Spinal cord (tissue), 10 donors: ENCODE measurements at places on chromosomes 16 and 17.

GRCh38 chr16:10581507-10581906, 1.1 kb upstream of the EMP2 start:
- no peak for DNase-seq

DNA sequence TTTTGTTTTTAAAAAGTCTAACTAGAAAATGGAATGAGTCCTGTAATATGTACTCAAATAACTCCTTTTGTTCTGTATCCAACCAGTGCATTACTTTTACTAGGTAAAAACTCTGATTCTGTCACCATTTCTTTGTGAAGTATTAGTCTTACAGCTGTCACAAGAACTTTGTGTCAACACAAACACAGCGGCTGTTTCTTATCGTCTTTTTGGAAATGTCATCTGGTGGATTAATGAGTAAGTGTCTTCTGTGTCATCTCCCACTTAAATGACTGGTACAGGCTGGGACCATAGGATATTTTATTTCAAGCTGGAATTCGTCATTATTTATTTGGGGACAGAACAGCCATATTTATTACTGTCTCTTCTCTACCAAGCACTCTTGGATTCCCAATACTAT, 19.1 kb upstream of the ALDH3A2 start:
- no peak for DNase-seq

DNA sequence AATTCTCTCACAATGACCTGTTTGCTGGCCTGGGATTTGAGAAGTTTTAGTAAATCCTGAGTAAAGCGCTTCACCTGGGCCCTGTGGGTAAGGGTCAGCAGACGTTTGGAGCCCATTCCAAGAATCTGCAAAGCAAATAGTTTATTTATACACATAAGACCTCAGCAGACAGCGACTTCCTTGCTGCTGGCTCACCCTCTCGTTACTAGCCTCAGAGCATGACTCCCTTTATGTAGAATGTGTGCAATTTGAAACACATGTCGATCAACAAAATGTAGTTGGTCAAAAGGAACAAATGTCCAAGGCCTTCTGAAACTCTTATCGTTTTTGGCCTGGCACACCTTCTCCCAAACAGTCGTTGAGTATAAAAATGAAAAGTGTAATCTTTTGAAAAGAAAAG, 31.3 kb downstream of the MARF1 start:
- DNase-seq, result no peak

- DNase-seq, result no peak
Measured at GRCh38 chr16:24440306-24440705, 99.1 kb upstream of the RBBP6 start.

DNA sequence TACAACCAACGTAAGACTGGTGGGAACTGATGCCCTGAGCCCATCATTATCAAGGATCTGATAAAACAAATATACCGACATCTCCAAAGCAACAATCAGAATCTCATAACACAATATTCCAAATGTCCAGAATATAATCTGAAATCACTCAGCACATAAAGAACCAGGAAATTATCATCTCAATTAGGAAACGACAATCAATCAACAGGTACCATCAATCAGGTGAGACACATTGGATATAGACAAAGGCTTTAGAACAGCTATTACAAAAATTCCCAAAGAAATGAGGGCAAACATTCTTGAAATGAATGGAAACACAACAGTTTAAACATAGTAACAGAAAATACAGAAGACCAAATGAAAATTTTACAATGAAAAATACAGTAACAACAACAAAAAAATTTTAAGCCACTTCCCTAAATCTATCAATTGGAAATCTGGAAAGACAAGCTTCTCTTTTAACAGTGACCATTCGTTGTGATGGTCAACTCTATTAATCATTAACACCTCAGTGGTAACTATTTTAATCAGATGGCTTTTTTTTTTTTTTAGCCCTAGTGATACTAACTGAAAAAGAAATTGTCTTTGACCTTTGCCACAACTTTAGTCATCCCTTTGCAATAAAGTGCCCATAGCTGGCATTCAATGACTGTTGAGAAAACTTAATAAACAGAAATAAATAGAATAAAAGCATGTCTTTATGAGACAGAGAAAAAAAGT, 70.4 kb downstream of the USP32 start:
- no peak for DNase-seq

- DNase-seq, result no peak
Measured at GRCh38 chr17:6853764-6854442, 22.4 kb upstream of the TEKT1 start.

DNA sequence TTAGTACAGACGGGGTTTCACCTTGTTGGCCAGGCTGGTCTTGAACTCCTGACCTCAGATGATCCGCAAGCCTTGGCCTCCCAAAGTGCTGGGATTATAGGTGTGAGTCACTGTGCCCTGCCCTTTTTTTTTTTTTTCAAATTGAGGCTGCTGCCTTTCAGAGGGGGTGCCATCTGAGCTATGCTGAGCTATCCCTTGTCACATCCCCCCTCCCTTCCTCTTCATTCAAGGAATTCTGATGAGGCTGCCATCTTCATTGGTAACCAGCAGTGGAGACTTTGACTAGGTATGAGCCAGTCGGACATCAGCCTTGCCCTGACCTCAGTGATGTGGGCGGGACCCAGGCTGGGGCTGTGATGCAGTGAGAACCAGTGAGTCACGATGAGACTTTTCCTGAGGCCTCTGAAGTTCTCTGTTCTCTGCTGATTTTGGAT, 24.4 kb upstream of the GPT2 start:
- DNase-seq, result no peak

- no peak for DNase-seq
Measured at GRCh38 chr16:85055493-85056210, 28.1 kb downstream of the KIAA0513 start.

- no peak for DNase-seq
Measured at GRCh38 chr16:23857256-23857880, 21.6 kb downstream of the PRKCB start.

GRCh38 chr17:44768505-44769142, 9.8 kb downstream of the ADAM11 start:
- no peak for DNase-seq

- no peak for DNase-seq
Measured at GRCh38 chr17:13420418-13420826, 181.3 kb downstream of the HS3ST3A1 start.

DNA sequence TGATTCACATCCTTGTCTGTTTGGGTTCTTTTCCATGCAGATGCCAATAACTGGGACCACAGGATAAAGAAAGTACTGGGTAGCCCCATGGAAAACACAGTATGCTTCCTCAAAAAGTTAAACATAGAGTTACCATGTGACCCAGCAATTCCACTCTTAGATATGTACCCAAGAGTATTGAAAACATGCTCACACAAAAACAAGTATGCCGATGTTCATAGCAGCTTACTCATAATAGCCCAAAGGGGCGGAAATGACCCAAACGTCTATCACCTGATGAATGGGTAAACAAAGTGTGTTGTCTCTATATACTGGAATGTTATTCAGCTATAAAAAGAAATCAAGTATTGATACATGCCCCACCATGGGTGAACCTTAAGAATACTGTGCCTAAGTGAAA, 55.4 kb downstream of the CYB5B start:
- no peak for DNase-seq

- DNase-seq, result no peak
Measured at GRCh38 chr17:14741491-14741890, 440.6 kb downstream of the HS3ST3B1 start.

DNA sequence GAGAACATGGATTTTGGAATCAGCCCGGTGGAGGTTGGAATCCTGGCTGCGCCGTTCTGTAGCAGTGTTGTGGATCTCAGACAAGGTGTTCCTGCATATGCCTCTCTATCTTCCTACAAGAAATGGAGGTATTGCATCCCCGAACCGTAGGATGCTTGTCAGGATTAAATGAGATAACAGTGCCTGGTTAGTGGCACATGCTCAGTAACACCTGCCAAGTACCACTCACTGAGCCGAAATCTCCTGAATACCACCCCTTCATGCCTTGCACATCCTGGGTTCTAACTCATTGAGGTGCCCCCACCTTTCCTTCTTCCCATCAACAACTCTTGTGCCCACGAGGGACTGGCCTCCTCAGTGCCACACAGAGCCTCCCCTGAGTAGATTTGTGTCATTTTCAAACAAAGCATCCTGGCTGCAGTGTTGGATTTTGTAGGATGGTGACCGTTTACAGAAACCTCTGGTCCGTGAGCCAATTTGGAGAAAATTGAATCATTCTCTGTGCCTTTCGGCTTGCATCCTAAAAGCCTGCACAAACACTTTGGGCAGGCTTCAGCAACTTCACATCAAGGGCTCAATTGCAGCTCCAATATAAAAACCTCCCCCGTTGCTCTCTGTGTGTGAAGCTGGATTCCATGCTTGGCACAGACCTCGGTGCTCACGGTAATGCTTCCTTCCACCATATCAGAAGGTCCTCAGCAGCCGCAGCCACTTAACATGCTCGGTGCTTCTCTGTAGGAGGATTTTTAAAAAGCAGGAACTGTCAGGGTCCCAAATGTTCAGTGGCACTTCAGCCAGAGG, 84.2 kb downstream of the WWOX start:
- DNase-seq, result no peak

- no peak for DNase-seq
Measured at GRCh38 chr16:15983898-15984297, 34.5 kb downstream of the ABCC1 start.

- DNase-seq, result no peak
Measured at GRCh38 chr17:72711521-72712310, 380.8 kb downstream of the SLC39A11 start.

- DNase-seq, result no peak
Measured at GRCh38 chr16:48287239-48287638, 39.9 kb upstream of the ABCC11 start.

GRCh38 chr17:72399608-72400487, 279.0 kb downstream of the SOX9 start:
- DNase-seq, result no peak

- no peak for DNase-seq
Measured at GRCh38 chr17:71158437-71158836, 962.4 kb upstream of the SOX9 start.

GRCh38 chr16:8237452-8237851, 352.9 kb downstream of the TMEM114 start:
- peak; percentile 4 for DNase-seq

GRCh38 chr16:52491216-52491615, 55.7 kb downstream of the TOX3 start:
- no peak for DNase-seq

DNA sequence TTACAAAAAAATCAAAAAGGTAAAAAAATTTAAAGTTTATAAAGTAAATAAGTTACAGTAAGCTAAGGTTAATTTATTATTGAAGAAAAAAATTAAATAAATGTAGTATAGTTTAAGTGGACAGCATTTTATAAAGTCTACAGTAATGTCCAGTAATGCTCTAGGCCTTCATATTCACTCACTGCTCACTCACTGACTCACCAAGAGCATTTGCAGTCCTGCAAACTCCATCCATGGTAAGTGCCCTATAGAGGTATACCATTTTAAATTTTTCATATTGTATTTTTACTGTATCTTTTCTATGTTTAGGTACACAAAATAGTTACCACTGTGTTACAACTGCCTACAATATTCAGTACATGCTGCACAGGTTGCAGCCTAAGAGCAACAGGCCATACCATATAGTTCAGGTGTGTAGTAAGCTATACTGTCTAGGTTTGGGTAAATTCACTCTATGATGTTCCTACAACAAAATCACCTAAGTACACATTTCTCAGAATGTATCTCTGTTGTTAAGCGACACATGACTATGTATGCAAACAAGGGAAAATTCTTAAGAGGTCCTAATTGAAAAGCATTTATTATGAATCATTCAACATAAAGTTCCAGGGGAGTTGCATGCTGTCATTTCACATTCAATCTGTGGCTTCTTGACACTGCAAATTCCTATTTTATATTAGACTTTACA, 92.3 kb downstream of the SPAG9 start:
- no peak for DNase-seq

DNA sequence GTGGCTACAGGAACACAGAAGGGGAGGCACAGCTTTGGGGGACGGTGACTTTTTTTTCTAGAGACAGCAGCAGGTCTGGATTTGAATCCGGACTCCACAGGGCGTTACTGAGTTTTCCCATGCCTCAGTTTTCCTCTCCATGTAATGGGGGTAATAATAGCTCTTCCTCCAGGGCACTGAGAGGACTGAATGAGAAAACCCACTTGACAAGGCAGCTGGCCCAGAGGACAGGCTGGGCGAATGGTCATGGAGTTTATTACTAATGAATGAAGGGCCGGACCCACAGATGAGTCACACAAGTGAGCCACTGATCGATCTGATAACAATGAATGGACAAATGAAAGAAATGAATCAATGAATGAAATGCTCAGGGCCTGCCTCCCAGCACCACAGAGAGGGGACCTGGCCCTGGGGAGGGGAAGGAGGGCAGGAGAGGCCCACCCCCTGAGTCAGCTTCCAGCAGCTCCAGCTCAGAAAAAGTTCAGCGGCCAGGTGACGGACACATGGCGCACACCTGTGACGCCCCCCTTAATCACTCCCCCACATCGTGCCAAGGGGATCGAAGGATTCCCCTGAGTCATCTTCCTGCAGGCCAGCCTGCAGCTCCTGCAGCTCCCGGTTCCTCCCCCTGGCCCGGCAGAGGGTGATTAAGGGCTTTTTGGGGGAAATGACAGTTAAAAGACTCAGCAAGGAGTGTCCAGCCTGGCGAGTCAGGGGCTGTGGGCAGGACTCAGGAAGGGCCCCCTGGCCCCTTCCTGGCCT, 54.3 kb downstream of the SOCS1 start:
- no peak for DNase-seq

GRCh38 chr17:13563866-13564265, 37.9 kb downstream of the HS3ST3A1 start:
- no peak for DNase-seq

- no peak for DNase-seq
Measured at GRCh38 chr16:71746442-71747046, 22.0 kb upstream of the PHLPP2 start.

- DNase-seq, result no peak
Measured at GRCh38 chr16:14205666-14206065, 134.5 kb downstream of the MRTFB start.

DNA sequence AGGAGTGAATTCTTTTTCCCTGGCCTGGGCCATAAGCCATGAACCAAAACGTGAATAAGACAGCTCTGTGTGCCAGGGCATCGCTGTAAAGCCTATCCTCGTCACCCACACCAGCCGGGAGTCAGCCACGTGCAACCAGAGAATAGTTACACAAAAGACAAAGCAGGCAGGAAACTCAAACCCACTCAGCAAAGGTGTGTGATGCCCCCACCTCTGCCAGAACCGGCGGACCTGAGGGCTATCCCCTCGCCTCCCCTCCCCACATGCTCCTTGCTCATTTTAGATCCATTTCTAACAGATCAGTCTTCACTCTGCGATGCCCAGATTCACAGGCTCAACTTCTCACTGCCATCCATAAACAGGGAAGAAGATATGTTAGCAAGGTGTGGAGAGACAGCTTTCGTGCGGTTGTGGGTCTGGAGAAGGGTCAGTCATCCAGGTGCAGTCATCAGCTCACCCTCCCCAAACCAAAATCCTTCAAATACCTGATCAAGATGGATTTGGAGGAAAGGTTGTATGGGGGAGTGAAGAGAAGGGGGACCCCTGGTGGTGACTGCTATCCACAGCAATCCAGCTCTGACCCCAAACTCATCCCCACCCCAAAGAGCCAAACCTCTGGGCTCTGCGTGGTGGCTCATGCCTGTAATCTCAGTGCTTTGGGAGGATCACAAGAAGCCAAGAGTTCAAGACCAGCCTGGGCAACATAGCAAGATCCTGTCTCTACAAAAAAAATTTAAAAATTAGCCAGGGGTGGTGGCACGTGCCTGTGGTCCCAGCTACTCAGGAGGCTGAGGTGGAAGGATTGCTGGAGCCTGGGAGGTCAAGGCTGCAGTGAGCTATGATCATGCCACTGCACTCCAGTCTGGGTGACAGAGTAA, 219.2 kb downstream of the C16orf78 start:
- peak; percentile 69 for DNase-seq
